ENCODE measurements at places on chromosomes 4 and X. TPM values are rescaled to one million over a fixed set of nuclear protein-coding genes. Genes with fewer than 3 reads are reported as not detected.
A peak's percentile ranks its signal among the peaks of the same experiment; 100 is the strongest.

DNA sequence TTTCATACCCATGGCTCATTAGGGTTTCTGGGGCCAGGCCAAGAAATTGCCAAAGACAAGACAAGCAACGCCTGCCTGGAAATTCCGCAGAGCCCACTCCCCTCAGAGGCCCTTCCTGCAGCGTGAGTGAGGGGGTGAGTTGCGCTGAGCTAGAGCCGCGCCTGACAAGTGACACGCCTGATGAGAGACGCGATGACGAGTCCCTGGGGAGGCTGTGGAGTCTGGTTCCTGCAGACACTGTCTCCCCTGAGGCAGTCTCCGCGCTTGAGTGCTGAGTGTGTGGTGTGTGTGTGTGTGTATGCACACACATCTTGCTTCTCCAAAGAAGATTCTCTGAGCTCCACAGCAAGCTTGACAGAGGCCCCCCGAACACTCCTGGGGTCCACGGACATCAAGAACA is 269.8 kb downstream of the BCOR start:
- DNase-seq: no peak

DNA sequence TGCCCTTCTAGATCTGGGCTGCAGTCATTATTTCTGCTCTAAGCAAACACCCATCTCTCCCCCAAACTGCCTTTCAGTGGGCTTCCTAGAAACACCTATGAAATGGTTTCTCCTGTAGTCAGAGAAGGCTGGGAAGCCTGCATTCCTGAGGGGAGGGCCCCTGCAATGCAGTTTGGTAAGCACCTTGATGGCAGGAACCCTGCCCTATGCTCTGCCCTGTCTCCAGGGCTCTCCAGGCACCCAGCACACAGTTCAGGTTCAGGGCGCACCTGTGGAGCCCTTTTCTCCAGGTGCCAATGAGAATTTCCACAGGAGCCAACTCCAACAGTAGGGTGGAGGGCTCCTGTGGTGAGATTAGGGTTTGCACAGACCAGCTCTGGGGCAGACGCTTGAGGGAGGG is 69.1 kb upstream of the FBXW7 start:
- no peak for DNase-seq

DNA sequence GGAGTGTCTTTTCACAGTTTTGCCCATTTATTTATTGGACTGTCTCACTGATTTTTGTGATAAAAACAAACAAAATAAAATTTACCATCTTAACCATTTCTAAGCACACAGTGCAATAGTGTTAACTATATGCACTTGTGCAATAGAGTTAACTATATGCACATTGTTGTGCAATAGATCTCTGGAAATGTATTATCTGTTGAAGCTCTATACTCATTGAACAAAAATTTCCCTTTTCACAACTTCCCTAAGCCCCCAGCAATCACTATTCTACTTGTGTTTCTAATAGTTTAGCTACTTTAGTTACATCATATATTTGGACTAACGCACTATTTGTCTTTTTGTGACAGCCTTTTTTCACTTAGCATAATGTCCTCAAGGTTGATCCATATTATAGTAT is 59.7 kb upstream of the BEX4 start:
- no peak for DNase-seq

GRCh38 chrX:21691512-21692018 is 33.4 kb upstream of the KLHL34 start:
- peak; percentile 41 for DNase-seq

- DNase-seq: no peak
Measured at GRCh38 chr4:13782231-13782630, 154.7 kb upstream of the BOD1L1 start.

DNA sequence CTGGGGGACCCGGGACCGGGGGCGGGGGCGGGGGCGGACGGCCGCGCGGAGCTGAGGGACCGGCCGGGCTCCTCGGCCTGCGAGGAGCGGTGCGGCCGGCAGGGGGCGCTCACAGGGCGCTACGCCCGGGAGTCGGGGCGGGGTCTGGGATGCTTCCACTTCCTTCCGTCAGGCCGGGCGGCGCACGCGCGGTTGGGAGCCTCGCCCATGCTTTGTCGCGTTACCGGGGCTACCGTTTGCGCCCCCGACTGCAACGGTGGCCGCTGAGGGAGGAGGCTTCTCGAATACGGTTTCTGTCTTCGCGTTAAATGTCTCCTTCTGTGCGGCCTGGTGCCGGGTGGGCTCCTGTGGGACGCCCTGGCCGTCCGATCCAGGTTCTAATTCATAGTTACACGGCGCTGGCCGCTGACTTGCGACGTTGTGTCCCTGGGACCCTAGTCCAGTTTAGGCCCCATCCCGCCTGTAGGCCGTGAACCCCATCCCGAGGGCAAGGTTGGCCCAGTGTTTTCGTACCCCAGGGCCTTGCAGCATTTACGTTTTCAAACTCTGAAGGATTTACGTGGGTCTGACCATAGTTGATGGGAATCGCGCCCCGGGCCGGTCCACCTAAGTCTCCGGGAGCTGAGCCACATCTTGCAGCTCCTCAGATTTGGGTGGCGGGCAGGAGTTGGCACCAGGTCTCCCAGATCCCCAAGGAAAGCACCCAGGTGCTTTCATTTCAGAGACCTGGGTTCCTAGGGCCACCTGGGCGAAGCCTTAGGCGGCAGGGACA is 549 bp downstream of the MSL3 start:
- peak; percentile 83 for DNase-seq

The WDR17 gene
- 1.3 TPM for total RNA-seq

Measured in PC-3 (cell line).